Activated T-helper 2 cell treated with anti-CD3 and anti-CD28 coated beads, Interferon-gamma antibody, Interleukin-2, Interleukin-4, amounts not matched to agents 10 μg/mL and 5 μg/mL and 100 μg/mL, durations not matched to agents 14 hours and 24 hours and 36 hours (primary cell): ENCODE measurements at places on chromosomes 5 and 9. TPM values are rescaled to one million over a fixed set of nuclear protein-coding genes. Genes with fewer than 3 reads are reported as not detected.

The NR5A1 gene
- not detected in 2 replicates for total RNA-seq

The CDH6 gene
- not detected in 2 replicates for total RNA-seq

The PPP2R2B gene
- total RNA-seq, result 0.34 TPM in 1 of 2 replicates, not detected in the other

The ANGPTL2 gene
- not detected in 2 replicates for total RNA-seq

The STPG3 gene
- total RNA-seq, result 0.48 TPM in 2 replicates

The FOXD4L3 gene
- not detected in 2 replicates for total RNA-seq

The GABRA6 gene
- not detected in 2 replicates for total RNA-seq

The C9orf152 gene
- total RNA-seq, result not detected in 2 replicates

The NUDT12 gene
- 1.6 and 3.1 TPM in 2 replicates for total RNA-seq

The SCGB3A2 gene
- not detected in 2 replicates for total RNA-seq

The ZNF454 gene
- not detected in 2 replicates for total RNA-seq

The GABRA1 gene
- not detected in 2 replicates for total RNA-seq

The ADAMTS19 gene
- total RNA-seq, result not detected in 2 replicates

The ECM2 gene
- not detected in 2 replicates for total RNA-seq

The TTC23L gene
- total RNA-seq, result not detected in 2 replicates

The DNAH5 gene
- total RNA-seq, result not detected in 2 replicates

The IFNA21 gene
- total RNA-seq, result not detected in 2 replicates

The CNTLN gene
- 1.6 and 1.8 TPM in 2 replicates for total RNA-seq

The LVRN gene
- total RNA-seq, result 0.07 TPM in 1 of 2 replicates, not detected in the other

The SMIM15 gene
- total RNA-seq, result 73.2 and 78.3 TPM in 2 replicates

The TEX53 gene
- not detected in 2 replicates for total RNA-seq

The MSX2 gene
- total RNA-seq, result not detected in 2 replicates

The CYLC2 gene
- not detected in 2 replicates for total RNA-seq

The CDK9 gene
- 98.1 and 99.8 TPM in 2 replicates for total RNA-seq

The DND1 gene
- 3.2 and 3.5 TPM in 2 replicates for total RNA-seq

The IFNB1 gene
- not detected in 2 replicates for total RNA-seq

The OLFM1 gene
- total RNA-seq, result 0.28 and 0.37 TPM in 2 replicates

The TMEM232 gene
- total RNA-seq, result 0.80 and 1.1 TPM in 2 replicates

The DDX4 gene
- total RNA-seq, result 0.09 TPM in 1 of 2 replicates, not detected in the other

The TRIM14 gene
- total RNA-seq, result 37.7 and 41.5 TPM in 2 replicates

The PCDHB15 gene
- not detected in 2 replicates for total RNA-seq

The EPB41L4B gene
- total RNA-seq, result 1.5 and 1.6 TPM in 2 replicates

The AGXT2 gene
- not detected in 2 replicates for total RNA-seq

The C9orf153 gene
- total RNA-seq, result 0.34 and 0.41 TPM in 2 replicates

The TRAF1 gene
- total RNA-seq, result 164 TPM in 2 replicates

The SEMA5A gene
- total RNA-seq, result 0.27 and 0.62 TPM in 2 replicates

The SPEF2 gene
- 10.0 and 11.5 TPM in 2 replicates for total RNA-seq

The LEAP2 gene
- 4.3 and 4.4 TPM in 2 replicates for total RNA-seq

The NCBP1 gene
- total RNA-seq, result 44.2 and 44.8 TPM in 2 replicates

The PCDHGB1 gene
- total RNA-seq, result 0.16 and 0.48 TPM in 2 replicates

The KIF20A gene
- total RNA-seq, result 28.1 and 30.3 TPM in 2 replicates

The PCDH1 gene
- not detected in 2 replicates for total RNA-seq

The PCDHB8 gene
- total RNA-seq, result not detected in 2 replicates

The STK32A gene
- total RNA-seq, result not detected in 2 replicates

The LOX gene
- not detected in 2 replicates for total RNA-seq

The PCDHGA5 gene
- total RNA-seq, result 0.43 and 0.51 TPM in 2 replicates

The MIGA2 gene
- 41.5 and 41.7 TPM in 2 replicates for total RNA-seq

The KCNT1 gene
- not detected in 2 replicates for total RNA-seq

The CDKN2B-AS1 gene
- 0.82 and 1.1 TPM in 2 replicates for total RNA-seq

The LCN10 gene
- total RNA-seq, result 1.2 and 1.7 TPM in 2 replicates

The EQTN gene
- total RNA-seq, result not detected in 2 replicates

The BNIP1 gene
- 22.6 and 23.2 TPM in 2 replicates for total RNA-seq

The EGFLAM gene
- not detected in 2 replicates for total RNA-seq

The PCDHGA3 gene
- 0.11 and 0.16 TPM in 2 replicates for total RNA-seq

The TNFAIP8 gene
- 112 and 117 TPM in 2 replicates for total RNA-seq

The TRIM36 gene
- not detected in 2 replicates for total RNA-seq

The SLC23A1 gene
- 2.1 and 4.2 TPM in 2 replicates for total RNA-seq
